Uterus (tissue), 4 donors: ENCODE measurements at places on chromosomes 1 and 21.

- DNase-seq, result no peak
- H3K4me3 ChIP-seq, result no peak overlapping the region
- no peaks in the 10 kb centered on the region for H3K4me1 ChIP-seq
- no peak overlapping the region for H3K27ac ChIP-seq
- H3K36me3 ChIP-seq, result no peaks in the 10 kb centered on the region
- no peaks in the 10 kb centered on the region for H3K27me3 ChIP-seq
Measured at GRCh38 chr1:165485716-165486115, 40.8 kb upstream of the RXRG start.

DNA sequence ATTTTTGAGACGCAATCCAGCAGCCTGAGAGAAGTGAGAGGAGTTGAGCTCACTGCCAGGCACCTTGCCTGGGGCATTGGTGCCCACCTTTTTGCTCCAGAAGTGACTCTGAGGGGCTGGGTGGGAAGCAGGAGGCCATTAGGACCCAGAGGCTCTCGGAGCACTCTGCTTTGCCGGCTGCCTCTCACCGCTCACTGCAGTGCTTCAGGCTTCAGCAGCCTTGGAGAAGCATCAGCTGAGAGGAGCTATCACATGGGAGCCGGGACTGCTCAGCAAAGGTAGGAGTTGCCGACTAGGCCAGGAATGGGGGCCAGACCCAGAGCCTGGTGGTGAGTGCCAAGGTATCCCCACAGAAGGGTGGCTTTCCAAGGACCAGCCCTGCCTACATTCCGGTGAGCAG lies at the start of gene GPR61:
TSS of gene GPR61 (plus strand) at position 197 of the 400 bp plus-strand sequence. CDS start 3,151 bp downstream, outside the sequence.
- H3K4me1 ChIP-seq, result no peaks in the 10 kb centered on the region
- H3K36me3 ChIP-seq, result no peaks in the 10 kb centered on the region
- H3K4me3 ChIP-seq, result no peak within 1 kb of the TSS
- no peak for DNase-seq
- H3K27me3 ChIP-seq, result no peaks in the 10 kb centered on the region

GRCh38 chr1:18479454-18479853 lies 1.3 kb upstream of the KLHDC7A start:
- H3K36me3 ChIP-seq, result no peaks in the 10 kb centered on the region
- DNase-seq, result no peak
- no peaks in the 10 kb centered on the region for H3K4me1 ChIP-seq
- no peak overlapping the region for H3K4me3 ChIP-seq
- no peak overlapping the region for H3K27ac ChIP-seq

DNA sequence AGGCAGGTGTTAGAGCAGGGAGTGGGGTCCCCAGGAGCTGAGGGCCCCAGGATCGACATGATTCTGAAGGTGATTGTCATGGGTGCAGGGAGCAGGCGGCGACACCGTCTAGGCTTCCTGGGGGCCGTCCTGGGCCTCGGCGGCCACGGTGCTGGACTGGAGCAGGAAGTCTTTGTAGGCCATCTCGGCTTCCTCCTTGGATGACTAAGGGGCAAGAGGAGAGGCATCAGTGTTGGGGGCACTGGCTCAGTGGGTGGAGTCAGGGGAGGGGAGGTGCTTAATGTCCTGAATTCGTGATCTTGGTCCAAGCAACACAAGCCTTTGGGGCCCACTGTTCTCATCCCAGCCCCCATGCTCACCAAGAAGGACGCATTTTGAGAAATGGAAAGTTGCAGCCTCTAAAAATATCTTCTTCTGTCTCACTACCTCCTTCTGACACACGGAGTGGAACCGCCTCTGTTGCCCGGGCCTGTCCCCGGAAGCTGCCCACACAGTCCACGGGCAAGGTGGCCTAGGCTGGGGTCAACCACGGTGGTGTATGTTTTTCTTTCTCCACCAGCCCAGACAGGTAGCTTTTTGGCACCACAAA lies 8.6 kb upstream of the FCMR start:
- no peak for DNase-seq
- no peak overlapping the region for H3K4me3 ChIP-seq
- no peaks in the 10 kb centered on the region for H3K4me1 ChIP-seq
- H3K27ac ChIP-seq, result no peak overlapping the region

DNA sequence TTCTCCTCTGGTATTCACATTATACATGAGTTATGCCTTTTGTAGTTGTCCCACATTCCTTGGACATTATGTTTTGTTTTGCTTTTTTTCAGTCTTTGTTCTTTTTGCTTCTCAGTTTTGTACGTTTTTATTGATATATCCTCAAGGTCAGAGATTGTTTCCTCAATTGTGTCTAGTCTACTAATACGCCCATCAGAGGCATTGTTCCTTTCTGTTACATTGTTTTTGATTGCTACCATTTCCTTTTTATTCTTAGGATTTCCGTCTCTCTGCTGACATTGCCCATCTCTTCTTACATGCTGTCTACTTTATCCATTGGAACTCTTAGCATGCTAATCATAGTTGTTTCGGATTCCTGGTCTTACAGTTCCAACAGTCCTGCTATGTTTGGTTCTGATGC lies 27.8 kb upstream of the MPC2 start:
- no peaks in the 10 kb centered on the region for H3K27me3 ChIP-seq
- DNase-seq, result no peak
- H3K27ac ChIP-seq, result no peak overlapping the region
- no peaks in the 10 kb centered on the region for H3K36me3 ChIP-seq
- no peaks in the 10 kb centered on the region for H3K4me1 ChIP-seq
- no peak overlapping the region for H3K4me3 ChIP-seq

DNA sequence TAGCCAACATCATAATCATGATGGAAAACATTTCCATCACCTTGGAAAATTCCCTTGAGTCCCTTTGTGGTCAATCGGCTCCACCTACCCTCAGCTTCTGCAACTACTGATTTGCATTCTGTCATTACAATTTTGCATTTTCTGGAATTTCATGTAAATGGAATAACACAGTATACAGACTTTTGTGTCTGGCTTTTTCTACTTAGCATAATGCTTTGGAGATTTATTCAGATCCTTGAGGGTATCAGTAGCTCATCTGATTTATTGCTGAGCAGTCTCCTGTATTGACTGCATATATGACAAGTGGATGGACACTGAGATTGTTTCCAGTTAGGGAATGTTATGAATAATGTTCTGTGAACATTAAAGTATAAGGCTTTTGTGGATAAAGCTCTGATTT lies 358.3 kb downstream of the USP25 start:
- peak overlapping the region; percentile 90 for H3K27ac ChIP-seq
- H3K4me1 ChIP-seq, result no peaks in the 10 kb centered on the region
- no peaks in the 10 kb centered on the region for H3K36me3 ChIP-seq

- no peaks in the 10 kb centered on the region for H3K4me1 ChIP-seq
- no peak for DNase-seq
- no peak overlapping the region for H3K27ac ChIP-seq
Measured at GRCh38 chr1:85865213-85865612, 157.0 kb upstream of the ZNHIT6 start.

- H3K4me3 ChIP-seq, result no peak overlapping the region
- no peak for DNase-seq
- no peaks in the 10 kb centered on the region for H3K27me3 ChIP-seq
Measured at GRCh38 chr1:242629396-242629795, 104.9 kb upstream of the PLD5 start.

DNA sequence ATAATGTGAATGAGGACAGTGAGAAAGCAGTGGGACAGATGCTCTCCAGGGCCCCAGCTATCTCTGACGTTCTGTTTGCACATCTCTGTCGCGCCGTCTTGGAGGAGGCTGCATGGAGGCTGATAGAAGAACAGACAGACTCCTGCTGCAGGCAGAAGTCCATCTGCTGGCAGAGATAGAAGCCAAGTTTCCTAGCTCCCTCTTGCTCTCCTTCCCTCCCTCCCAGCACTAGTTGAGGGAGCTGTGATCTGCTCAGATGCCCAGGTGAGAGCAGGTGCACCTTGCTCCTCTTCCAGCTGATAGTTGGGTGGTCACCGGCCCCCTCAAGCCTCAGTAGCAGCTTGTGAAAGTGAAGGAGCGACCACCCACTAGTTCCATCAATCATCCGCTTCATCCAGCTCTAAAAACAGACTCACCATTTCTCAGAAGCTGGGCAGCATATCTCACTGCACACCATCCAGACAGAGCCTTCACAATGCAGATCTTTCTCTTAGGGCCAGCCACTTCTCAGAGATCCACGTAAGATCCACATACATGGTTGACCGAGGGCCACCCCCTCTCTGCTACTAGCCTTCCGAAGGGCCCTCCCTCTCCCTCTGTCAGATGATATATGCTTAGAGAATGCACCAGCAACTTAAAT lies 12.9 kb downstream of the LRRN2 start:
- no peaks in the 10 kb centered on the region for H3K36me3 ChIP-seq
- no peak overlapping the region for H3K27ac ChIP-seq
- DNase-seq, result no peak
- no peak overlapping the region for H3K4me3 ChIP-seq

- no peaks in the 10 kb centered on the region for H3K36me3 ChIP-seq
- no peaks in the 10 kb centered on the region for H3K4me1 ChIP-seq
- no peak overlapping the region for H3K4me3 ChIP-seq
- no peaks in the 10 kb centered on the region for H3K27me3 ChIP-seq
Measured at GRCh38 chr1:224095339-224095738, 18.6 kb upstream of the FBXO28 start.

- H3K4me3 ChIP-seq, result no peak overlapping the region
- no peaks in the 10 kb centered on the region for H3K36me3 ChIP-seq
- DNase-seq, result no peak
Measured at GRCh38 chr1:81517987-81518386, 282.7 kb upstream of the ADGRL2 start.

DNA sequence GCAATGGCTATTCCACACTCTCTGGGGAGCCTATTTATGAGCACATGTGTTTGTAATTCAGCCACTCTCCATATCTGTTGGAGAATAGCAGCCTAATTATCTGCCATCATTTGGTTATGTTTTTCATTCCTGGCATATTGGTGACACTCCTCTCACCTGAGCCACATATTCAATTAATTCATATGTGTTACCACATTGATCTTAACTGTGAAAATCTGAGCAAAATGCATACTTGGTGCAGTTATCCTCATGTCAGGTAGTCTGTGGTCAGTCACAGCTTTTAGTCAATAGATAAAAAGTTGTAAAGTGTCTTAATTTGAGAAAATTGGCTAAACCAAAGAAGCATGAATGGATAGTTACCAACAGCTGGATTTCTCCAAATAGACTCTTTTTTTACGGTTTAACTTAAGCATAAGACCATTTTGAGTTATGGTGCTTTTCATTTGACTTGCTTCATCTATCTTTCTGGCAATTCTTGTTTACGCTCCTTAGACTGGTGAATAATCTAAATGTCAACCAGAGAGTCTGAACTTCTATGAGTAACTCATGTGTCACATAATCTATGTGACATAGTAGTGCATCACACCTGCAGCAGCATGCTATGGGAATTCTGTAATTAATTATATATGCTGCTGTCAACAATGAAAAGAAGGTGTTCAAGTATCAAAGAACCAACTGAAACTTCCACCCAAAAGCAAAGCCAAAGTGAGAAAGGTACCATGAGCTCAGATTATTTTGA lies 187.7 kb upstream of the SGIP1 start:
- H3K27ac ChIP-seq, result no peak overlapping the region
- H3K36me3 ChIP-seq, result no peaks in the 10 kb centered on the region
- no peak overlapping the region for H3K4me3 ChIP-seq
- H3K27me3 ChIP-seq, result no peaks in the 10 kb centered on the region

DNA sequence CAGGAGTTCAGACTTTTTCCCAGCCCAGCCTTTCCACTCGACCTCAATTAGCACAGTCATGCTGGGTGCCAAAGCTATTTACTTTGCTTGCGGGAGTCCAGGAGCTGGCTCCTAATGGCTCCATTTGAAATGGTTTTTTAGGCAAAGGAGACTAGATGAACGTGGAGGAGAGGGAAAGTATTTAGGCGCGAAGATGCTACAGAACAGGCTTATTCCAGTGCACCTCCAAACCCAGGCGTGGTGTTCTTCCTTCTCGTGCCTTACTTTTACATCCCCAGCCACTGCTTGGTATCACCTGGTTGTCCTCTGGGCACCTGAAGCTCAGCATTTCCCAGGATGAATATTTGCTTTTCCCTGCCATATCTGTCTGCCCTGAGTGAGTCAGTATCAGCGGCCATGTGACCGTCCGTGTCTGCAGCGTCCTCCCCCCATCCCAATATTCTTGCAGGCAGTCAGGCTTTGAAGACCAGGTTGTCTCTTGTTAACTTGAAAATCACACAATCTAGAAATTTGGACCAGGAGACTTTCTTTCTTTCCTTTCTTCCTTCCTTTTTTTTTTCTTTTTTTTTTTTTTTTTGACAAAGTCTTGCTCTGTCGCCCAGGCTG lies 198.5 kb downstream of the DYRK1A start:
- H3K27ac ChIP-seq, result peak overlapping the region; percentile 83
- no peak overlapping the region for H3K4me3 ChIP-seq
- H3K27me3 ChIP-seq, result no peaks in the 10 kb centered on the region
- no peaks in the 10 kb centered on the region for H3K4me1 ChIP-seq
- no peak for DNase-seq
- no peaks in the 10 kb centered on the region for H3K36me3 ChIP-seq
